ENCODE measurements at places on chromosomes 12 and 14.

DNA sequence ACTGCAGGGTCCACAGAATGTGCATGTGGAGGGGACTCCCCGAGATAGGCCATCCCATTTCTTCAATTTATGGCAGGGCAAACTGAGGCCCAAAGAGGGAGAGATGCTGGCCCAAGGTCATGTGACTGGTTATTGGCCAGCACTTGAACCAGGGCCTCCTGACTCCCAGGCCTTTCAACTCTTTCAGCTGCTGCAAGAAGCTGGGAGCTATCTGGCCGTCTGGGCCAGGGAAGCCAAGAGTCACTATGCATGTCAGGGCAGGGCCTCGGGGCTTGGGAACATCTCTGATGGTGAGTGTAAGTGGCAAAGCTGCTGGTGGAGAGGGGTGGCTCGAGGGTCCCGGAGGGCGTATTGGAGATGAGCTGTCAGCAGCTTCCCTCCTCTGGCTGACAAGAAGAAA, 9.5 kb upstream of the LTBP2 start:
- DNase-seq, result no peak

GRCh38 chr14:38964630-38965029, 138.4 kb downstream of the SEC23A start:
- peak; percentile 63 for DNase-seq

DNA sequence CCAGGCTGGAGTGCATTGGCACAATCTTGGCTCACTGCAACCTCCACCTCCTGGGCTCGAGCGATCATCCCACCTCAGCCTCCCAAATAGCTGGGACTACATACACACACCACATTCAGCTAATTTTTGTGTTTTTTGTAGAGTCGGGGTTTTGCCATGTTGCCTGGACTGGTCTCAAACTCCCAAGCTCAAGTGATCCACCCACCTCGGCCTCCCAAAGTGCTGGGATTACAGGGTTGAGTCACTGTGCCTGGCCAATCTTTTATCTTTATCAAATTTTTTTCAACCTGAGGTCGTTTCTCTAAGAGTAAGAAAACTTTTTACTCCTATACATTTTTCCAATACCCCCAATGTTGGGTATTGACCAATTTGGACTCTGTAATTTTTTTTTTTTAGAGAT, 40.0 kb upstream of the NAP1L1 start:
- DNase-seq, result no peak

DNA sequence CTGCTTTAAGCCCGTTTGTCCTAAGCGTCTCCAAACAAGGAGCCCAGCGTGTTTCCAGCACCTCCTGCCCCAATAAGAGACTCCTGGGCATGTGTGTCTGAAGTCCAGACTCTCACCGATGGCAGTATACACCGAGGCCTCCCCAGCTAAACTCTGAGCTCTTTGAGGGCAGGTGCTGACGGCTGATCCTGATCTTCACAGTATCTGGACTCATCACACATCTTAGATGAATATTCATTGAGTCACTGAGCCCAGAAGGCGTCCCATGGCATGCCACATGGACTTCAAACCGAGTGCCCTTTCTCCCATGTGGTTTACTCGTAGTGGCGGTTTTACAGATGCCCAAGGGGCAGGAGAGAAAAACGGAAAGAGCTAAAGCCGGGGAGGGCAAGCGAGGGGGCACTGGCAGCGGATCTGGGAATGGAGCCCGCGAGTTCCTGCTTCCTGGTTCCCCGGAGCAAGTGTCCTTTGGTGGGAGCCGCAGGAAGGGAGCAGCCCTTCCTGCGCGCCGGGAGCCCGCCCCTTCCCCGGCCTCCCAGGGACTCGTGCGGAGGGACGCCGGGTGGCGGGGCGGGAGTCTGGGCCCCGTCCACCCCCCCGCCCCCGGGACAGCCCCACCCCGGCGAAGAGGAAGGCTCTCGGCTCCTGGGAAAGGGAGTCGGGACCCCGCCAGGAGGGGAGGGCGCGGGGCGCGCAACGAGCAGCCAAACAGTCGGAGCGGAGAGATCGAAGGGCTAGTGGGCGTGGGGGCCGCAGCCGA, 585 bp upstream of the TEAD4 start:
- DNase-seq, result peak; percentile 80

GRCh38 chr14:72743626-72744025, 150.3 kb downstream of the DPF3 start:
- no peak for DNase-seq

GRCh38 chr12:52156757-52157565, 34.9 kb downstream of the KRT80 start:
- peak; percentile 86 for DNase-seq

- no peak for DNase-seq
These were observed 378.3 kb downstream of the BCL11B start for GRCh38 chr14:98893675-98894074.

- DNase-seq, result peak; percentile 56
These were observed 15.5 kb downstream of the MANSC1 start for GRCh38 chr12:12334367-12335040.

DNA sequence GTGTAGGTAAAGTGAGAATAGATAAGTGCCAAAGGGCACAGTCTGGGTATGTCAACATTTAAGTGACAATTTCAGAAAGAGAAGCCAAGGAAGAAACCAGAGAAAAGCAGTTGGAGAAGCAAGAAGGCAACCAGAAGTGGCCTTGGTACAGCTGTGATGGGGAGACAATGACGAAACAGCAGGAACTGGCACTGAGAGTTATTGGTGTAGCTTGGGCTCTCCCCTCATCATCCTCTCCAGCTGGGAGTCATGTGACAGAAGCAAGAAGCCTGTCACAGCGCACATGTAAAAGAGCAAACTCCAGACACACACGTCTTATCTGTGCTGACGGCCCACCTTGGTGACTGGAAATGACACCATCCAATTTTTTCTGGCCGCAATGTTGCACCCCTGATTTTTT, 203.3 kb upstream of the NUDT4 start:
- DNase-seq, result no peak
